Posterior vena cava (tissue), 2 donors: ENCODE measurements at places on chromosomes 3 and 15. TPM values are rescaled to one million over a fixed set of nuclear protein-coding genes. Genes with fewer than 3 reads are reported as not detected.

DNA sequence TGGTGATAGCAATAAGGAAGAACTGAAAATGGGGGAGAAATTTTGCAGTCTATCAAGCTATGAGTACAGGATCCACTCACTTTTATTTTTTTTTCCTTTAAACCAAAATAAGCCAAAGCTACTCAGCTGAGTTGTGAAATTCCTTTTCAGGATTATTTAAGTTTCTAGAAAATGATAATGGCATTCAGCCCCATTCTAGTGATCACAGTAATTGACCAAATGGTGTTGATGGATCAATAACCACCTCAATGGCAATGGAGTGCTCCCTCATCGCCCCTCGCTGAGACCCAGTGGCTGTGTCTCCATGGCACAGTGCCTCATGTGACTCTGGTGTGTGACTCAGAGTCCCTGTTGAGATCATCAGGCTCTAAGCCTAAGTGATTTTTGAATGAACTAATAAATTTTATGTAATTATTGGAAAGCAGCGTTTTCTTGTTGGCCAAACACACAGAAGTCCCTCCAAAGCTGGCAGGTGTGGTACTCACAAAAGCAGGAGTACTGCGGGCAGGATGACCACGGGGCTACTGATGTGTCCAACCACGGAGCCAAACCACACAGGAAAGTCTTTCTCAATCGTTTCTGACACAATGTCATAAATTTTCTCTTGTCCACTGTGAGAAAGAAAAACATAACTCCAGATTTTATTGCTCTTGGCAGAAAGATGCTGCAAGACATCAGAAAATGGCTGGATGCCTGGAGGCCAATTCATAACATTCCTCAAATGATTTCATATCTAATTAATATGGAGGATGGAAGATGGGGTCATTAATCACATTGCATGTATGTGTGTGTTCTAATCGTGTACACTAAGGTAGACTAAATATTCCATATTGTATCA, 14.4 kb upstream of the STARD5 start:
- peak; percentile 86 for DNase-seq

Gene PLA2G4D
- total RNA-seq: not detected

DNA sequence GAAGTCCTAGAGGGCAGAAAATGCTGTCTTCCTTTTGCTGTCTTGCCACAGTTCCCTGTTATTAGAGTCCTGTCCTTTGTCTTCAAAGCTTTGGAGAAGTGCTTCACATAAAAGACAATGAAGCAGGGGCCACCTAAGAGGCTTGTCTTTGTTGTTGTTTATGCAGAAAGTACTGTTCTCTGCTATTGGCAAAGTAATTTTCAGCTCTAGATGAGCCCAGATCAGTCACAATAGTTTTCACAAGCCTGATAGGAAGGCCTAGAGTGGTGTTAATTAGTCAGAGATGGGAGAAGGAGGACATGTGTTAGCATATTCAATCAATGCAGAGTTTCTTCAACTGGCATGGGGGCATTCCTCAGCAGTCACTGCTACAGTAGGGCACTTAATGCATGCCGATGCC, 300.0 kb downstream of the PTPRG start:
- no peak for DNase-seq

- no peak for DNase-seq
These were observed 158.7 kb upstream of the NANOGP8 start for GRCh38 chr15:35243758-35244157.

Gene CISH
- 12.5 TPM for total RNA-seq
